ENCODE measurements at places on chromosomes 5 and 9. TPM values are rescaled to one million over a fixed set of nuclear protein-coding genes. Genes with fewer than 3 reads are reported as not detected.

CDX1 gene
- not detected for total RNA-seq

ELOVL7 gene
- 0.49 TPM for total RNA-seq

MEIKIN gene
- not detected for total RNA-seq

CFAP90 gene
- not detected for total RNA-seq

SMIM33 gene
- not detected for total RNA-seq

Measured in hair follicle dermal papilla cell (primary cell).